Naive thymus-derived CD8-positive, alpha-beta T cell (primary cell): ENCODE measurements at places on chromosomes 16 and 17. TPM values are rescaled to one million over a fixed set of nuclear protein-coding genes. Genes with fewer than 3 reads are reported as not detected.

DNA sequence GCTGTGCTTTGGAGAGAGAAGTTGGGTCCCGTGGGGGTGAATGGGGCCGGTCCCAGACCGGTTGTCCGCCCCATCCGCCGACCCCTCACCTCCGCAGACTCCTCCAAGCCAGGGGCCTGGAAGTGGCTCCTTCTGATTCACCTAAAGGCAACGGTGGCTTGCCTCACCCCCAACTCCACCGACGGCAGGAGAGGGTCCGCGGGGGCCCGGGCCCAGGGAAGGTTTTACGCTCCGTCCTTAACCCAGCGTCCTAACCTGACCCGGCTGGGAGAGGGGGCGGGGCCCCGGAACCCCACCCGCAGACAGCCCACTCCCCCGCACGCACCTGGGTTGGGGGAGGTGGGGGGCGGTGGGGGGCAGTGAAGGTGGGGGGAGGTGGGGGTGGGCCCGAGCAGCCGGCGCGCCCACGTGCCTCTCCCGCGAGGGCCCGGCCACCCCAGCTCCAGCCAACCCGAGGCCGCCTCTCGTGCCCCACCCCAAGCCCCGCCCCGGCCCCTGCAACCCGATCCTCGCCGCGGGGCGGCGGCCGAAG lies 12.7 kb upstream of the CD300A start:
- no peaks in the 10 kb centered on the region for H3K27me3 ChIP-seq
- no peaks in the 10 kb centered on the region for H3K36me3 ChIP-seq

The AOC2 gene
- 4.2 TPM for total RNA-seq

The RMI2 gene
- 2.4 TPM for total RNA-seq

DNA sequence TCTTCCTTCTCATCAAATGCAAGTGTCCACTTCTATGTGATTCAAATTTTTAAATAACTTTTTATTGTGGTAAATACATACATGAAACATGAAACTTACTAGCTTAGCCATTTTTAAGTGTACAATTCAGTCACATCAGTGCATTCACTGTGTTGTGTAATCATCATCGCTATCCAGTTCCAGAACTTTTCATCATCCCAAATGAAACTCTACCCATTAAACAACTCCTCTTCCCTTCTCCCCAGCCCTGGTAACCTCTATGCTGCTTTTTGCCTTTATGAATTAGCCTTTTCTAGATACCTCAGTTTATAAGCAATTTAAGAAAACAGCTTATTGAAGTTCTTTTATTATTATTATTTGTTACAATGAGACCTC lies 41.1 kb upstream of the IL34 start:
- H3K36me3 ChIP-seq: peaks cover 1% of the 10 kb centered on the region
- H3K27ac ChIP-seq: no peak overlapping the region
- H3K27me3 ChIP-seq: peaks cover 9% of the 10 kb centered on the region
- H3K4me3 ChIP-seq: no peak overlapping the region

DNA sequence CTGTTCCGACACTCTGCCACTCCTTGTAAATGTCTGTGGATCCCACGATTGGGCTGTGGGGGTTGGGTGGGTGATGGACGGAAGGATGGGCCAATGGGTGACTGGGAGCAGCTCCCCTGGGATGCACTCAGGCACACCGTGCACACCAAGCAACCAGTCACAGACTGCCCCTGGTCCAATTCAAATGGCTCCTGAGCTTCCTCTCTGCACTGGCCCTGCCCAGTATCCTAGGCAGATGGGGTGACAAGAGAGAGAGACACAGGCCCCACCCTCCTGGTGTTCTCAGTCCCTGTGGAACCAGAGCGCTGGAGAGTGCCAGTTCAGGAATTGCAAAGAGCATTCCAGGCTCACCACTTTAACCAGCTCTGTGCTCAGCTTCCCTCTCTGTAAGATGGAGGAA lies 32.8 kb downstream of the BEAN1 start:
- no peak overlapping the region for H3K27ac ChIP-seq
- no peak for DNase-seq
- no peaks in the 10 kb centered on the region for H3K36me3 ChIP-seq
- H3K27me3 ChIP-seq: peaks cover 44% of the 10 kb centered on the region
- H3K4me1 ChIP-seq: peaks cover 4% of the 10 kb centered on the region

DNA sequence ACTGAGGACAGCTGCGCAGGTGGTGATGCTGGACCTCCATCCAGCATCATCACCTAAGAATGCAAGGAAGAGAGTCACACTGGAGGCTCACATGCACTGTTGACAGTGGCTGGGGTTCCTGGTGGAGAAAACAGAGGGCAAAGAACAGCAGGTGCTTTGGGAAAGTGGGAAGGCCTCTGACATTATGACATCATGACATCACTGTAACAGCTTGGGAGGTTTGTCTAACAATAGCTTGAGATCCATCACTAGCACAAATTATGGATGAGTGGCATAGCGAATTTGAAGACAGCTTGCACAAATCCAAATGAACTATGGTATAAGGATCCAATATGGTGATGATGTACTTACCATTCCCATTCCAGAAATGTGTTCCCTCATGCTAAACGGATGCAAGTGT lies 226.5 kb upstream of the MPHOSPH6 start:
- no peak overlapping the region for H3K27ac ChIP-seq
- H3K4me1 ChIP-seq: no peaks in the 10 kb centered on the region
- H3K36me3 ChIP-seq: no peaks in the 10 kb centered on the region
- H3K4me3 ChIP-seq: no peak overlapping the region

GRCh38 chr16:4882000-4882632 lies 34.8 kb downstream of the UBN1 start:
- peak overlapping the region; percentile 4 for H3K27ac ChIP-seq
- H3K36me3 ChIP-seq: peaks cover 40% of the 10 kb centered on the region
- H3K27me3 ChIP-seq: no peaks in the 10 kb centered on the region

DNA sequence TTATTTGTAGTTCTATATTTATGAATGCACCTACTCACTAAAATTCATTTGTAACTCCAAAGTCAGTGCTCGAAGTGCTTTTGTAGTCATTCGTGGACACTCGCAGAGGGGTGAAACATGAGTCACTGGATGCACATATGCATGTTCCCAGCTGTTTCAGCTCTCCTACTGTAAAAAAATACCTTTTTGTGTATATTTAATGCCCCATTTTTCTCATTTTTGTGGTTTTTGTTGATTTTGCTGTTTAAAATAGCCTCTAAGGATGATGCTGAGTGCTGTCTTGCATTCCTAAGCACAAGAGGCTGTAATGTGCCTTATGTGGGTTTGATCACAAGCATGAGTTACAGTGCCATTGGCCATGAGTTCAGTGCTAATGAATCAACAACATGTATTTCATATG lies 30.6 kb downstream of the CENPV start:
- no peak overlapping the region for H3K27ac ChIP-seq
- no peaks in the 10 kb centered on the region for H3K4me1 ChIP-seq
- H3K4me3 ChIP-seq: no peak overlapping the region
- no peak for DNase-seq
- no peaks in the 10 kb centered on the region for H3K27me3 ChIP-seq

The VAT1L gene
- not detected for total RNA-seq

- H3K36me3 ChIP-seq: peaks cover 12% of the 10 kb centered on the region
- no peaks in the 10 kb centered on the region for H3K4me1 ChIP-seq
- no peak for DNase-seq
- H3K27ac ChIP-seq: no peak overlapping the region
Observed at GRCh38 chr17:50380369-50381259, 7.6 kb downstream of the EME1 start.
